ENCODE measurements at places on chromosomes 12 and 14.

GRCh38 chr14:85599939-85600338 is 70.0 kb downstream of the FLRT2 start:
- no peak for DNase-seq

GRCh38 chr14:103736546-103737431 is 21.2 kb downstream of the ZFYVE21 start:
- DNase-seq = no peak

DNA sequence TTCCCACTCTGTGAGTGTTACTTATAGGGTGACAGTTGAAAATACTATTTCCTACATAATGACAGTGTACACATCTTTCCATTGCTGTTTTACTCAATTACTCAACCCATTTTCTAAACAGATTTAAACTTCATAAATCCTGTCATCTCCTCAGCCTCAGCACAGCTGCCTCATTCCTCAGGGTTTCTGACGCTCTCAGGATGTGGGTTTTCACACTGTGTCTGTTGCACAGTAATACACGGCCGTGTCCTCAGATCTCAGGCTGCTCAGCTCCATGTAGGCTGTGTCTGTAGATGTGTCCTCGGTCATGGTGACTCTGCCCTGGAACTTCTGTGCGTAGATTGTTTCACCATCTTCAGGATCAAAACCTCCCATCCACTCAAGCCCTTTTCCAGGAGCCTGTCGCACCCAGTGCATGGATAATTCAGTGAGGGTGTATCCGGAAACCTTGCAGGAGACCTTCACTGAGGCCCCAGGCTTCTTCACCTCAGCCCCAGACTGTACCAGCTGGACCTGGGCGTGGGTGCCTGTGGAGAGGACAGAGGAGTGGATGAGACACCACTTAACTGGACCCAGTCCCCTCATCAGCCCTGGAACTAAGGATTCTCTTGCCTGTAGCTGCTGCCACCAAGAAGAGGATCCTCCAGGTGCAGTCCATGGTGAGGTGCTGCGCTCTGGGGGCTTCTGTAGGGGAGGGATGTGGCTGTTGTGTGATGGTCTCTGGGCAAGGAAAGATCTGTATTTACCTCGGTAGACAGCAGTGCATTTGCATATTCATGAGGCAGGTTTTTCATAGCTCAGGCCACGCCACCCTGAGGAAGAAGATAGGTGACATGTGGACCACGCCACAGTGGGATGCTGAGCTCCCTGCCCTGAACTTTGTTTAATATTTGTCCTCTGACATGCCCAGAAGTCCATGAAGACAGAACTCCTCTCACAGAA is 750.2 kb downstream of the TMEM121 start:
- peak; percentile 16 for DNase-seq

GRCh38 chr14:92247341-92247740 is 75.6 kb upstream of the SLC24A4 start:
- no peak for DNase-seq

DNA sequence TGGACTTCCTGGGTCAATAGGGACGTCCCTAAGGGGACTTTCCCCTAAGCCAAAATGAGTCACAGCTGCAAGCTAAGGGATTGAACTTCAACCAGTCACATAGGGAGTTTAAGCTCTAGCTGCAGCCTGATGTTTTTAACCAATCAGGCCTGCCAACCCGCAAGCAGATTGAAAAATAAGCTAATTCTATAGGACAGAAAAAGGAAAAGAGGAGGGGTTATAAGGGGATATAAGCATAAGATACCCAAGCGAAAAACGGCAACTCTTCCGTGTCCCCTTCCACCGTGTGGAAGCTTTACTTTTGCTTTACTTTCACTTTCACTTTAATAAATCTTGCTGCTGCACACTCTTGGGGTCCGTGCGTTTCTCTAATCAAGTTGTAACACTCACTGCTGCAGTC is 24.4 kb downstream of the ATP23 start:
- DNase-seq = no peak

GRCh38 chr12:39341179-39341578 is 101.7 kb downstream of the KIF21A start:
- no peak for DNase-seq

DNA sequence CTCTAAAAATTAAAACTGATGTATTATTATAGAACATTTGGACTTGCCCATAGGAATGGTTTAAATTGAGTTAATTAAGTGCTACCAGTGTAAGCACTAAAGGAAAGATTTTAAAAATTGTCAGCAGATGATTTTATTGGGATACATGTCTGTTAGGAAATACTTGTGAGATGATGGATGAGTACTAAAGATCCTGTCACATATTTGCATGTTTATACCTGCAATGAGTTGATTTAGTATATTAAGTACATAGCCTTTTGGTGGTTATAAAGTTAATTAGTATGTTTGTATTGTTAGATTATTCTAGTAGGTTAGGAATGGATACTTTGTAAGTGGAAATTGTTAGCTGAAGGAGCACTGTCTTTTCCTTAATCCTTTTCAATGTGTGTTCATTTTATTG is 67.2 kb downstream of the CCDC91 start:
- no peak for DNase-seq

DNA sequence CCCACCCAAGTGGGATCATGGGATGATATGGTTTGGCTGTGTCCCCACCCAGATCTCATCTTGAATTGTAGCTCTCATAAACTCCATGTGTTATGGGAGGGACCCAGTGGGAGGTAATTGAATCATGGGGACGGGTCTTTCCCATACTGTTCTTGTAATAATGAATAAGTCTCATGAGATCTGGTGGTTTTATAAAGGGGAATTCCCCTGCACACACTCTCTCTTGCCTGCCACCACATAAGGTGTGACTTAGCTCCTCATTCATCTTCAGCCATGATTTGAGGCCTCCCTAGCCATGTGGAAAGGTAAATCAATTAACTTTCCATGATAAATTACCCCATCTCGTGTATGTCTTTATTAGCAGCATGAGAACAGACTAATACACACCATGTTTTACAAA is 109.2 kb downstream of the IGF1 start:
- DNase-seq = no peak

DNA sequence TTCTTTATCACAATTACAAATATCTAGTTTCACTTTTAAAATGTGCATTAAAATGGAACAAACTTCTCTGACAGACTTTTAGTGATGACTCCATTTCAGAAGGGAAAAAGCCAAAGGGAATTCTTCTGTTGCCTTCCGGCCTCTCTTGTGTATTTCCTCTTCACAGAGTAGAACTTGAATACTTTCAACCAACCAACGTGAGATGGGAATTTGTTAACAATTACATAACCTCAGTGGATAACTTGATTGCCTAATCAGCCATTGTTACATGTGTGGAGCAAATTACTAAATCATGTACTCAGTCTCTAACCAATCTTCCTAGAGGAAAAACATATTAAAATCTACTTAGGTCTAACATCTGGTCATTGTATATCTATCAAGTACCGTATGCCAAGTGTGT is 291.1 kb downstream of the SYT1 start:
- DNase-seq = no peak

GRCh38 chr14:89773151-89773550 is 181.4 kb downstream of the EFCAB11 start:
- no peak for DNase-seq

Data from effector memory CD8-positive, alpha-beta T cell (primary cell).